ENCODE measurements at places on chromosomes 4 and X.

DNA sequence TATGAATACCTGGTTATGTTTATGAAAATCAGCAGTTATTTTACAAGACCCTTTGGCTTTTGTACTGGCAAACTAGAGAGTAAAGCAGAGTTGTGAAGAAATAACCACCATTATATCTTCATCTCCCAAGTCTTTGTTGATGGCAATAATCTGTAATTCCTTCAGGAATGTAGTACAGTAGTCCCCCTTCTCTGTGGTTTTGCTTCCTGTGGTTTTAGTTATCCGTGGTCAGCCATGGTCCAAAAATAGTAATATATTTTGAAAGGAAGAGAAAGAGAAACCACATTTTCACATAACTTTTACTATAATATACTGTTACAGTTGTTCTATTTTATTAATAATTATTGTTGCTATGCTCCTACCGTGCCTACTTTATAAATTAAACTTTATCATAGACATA lies 27.8 kb downstream of the BANK1 start:
- no peak for DNase-seq

DNA sequence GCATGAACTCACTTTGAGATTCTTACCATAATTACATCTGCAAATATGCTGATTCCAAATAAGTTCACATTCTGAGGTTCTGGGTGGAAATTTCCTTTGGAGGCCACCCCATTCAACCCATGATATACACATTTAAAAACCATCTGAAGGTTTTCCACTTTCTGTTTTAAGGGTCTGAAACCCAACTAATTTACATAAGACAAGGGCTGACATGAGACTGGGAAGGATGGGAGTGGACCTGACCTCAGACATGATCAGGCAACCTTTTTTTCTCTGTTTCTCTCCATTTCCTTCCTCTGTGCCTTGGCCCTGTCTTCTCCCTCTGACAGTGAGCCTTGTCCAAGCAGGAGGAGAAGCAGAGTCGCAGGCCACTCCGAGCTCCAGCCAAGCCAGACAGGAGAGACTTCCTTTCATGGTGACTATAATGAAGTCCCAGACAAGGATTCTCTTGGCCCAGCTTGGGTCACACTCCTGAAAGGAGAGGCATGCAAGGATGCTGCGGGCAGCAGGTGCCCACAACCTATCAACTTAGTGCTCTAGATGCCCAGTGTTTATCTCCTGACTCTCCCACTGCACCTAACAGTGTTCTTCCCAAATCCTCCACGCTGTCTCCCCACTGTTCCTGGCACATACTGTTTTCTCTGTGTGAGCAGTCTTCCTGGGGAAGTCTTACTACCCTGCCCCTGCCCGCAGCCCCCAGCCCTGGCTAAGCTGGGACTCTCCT lies 39.9 kb downstream of the MSX1 start:
- DNase-seq = no peak

DNA sequence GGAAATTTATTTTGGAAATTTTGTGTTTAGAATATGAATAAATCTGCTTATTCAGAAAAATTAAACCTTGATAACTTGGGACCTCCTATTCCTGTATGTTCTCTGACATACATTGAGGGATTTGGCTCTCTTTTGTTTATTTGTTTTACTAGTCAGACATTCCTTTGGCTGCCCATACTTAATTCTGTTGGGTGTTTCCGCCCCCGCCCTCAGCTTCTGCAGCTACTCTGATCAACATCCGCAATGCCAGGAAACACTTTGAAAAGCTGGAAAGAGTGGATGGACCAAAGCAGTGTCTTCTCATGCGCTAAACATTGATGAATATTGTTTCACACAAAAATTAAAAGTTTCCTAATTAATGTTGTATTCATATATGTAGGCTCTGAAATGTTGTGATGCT lies 40.5 kb downstream of the RRAGB start:
- DNase-seq = no peak

- no peak for DNase-seq
These were observed 326.1 kb upstream of the EMCN start for GRCh38 chr4:100843910-100844309.

GRCh38 chr4:153725136-153725830 lies 34.5 kb downstream of the RNF175 start:
- DNase-seq = no peak

All from neural crest cell (in vitro differentiated cells).